ENCODE measurements at places on chromosomes 6 and 20.
A peak's percentile ranks its signal among the peaks of the same experiment; 100 is the strongest.

- no peak for DNase-seq
Measured at GRCh38 chr20:24638591-24639548, 169.4 kb downstream of the SYNDIG1 start.

- no peak for DNase-seq
Measured at GRCh38 chr20:45701873-45702272, at the start of gene WFDC13. WFDC13 (plus strand) TSS chr20:45702038; CDS start chr20:45702124, 86 bp downstream.

GRCh38 chr20:8527998-8528723 lies 396.1 kb downstream of the PLCB1 start:
- DNase-seq: no peak

- DNase-seq: no peak
Measured at GRCh38 chr6:79713701-79714322, 82.7 kb downstream of the SH3BGRL2 start.

DNA sequence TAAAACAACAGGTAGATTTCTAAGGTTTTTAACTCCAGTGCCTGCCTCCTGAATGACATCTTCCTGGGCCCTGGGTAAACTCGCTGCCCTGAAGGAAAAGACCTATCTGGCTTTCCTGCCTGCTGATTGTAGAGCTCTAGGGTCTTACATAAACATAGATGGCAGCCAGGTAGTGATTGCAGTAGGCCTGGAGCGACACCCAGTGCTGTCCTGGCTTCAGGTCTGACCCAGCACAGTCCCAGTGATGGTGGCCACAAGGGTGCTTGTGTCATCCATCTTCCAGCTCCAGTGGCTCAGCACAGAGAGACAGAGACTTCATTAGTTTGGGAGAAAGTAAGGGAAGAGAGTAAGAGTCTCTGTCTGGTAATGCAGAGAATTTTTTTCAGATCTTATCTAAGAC lies 542.9 kb upstream of the IMPG1 start:
- DNase-seq: no peak

GRCh38 chr6:3159805-3160781 lies 2.7 kb upstream of the TUBB2A start:
- peak; percentile 28 for DNase-seq

- DNase-seq: no peak
Measured at GRCh38 chr6:44543664-44544063, 156.2 kb downstream of the CDC5L start.

GRCh38 chr20:33359399-33360261 lies 41.7 kb downstream of the CDK5RAP1 start:
- no peak for DNase-seq

DNA sequence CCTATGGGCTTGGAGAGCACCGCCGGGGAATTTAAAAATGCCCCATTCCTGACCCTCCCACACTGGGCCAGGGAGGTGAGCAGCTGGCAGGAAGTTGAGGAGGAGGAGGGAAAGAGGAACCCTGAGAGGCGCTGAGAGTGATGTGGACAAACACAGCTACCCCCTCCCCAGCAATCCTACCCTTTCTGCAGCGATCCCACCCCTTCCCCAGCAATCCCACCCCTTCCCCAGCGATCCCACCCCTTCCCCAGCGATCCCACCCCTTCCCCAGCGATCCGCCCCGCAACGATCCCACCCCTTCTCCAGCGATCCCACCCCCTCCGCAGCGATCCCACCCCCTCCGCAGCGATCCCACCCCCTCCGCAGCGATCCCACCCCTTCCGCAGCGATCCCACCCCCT lies 111.6 kb downstream of the SYCP2 start:
- DNase-seq: no peak

- no peak for DNase-seq
Measured at GRCh38 chr6:168160506-168161370, 81.7 kb upstream of the FRMD1 start.

- DNase-seq: no peak
Measured at GRCh38 chr6:124823240-124824111, 138.8 kb upstream of the RNF217 start.

- DNase-seq: peak; percentile 46
Measured at GRCh38 chr20:51372176-51372803, 170.2 kb downstream of the NFATC2 start.

DNA sequence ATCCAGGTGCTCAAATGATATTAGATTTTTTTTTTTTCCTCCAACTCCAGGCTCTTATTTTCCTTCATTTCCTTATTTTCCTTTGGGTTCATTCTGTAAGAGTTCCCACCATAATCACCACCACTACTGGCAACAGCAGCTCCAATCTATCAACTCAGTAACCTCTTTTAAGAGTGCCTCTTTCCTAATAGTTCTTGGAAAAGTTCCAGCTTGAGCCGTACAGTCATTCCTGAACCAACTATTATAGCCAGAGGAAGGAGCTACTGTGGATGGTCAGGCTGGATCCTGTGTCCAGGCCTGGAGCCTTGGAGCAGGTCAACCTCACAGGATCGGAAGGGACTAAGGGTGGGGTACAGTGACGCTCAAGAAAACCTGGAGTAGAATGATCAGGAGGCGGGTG lies 4.2 kb upstream of the ANGPT4 start:
- DNase-seq: no peak

DNA sequence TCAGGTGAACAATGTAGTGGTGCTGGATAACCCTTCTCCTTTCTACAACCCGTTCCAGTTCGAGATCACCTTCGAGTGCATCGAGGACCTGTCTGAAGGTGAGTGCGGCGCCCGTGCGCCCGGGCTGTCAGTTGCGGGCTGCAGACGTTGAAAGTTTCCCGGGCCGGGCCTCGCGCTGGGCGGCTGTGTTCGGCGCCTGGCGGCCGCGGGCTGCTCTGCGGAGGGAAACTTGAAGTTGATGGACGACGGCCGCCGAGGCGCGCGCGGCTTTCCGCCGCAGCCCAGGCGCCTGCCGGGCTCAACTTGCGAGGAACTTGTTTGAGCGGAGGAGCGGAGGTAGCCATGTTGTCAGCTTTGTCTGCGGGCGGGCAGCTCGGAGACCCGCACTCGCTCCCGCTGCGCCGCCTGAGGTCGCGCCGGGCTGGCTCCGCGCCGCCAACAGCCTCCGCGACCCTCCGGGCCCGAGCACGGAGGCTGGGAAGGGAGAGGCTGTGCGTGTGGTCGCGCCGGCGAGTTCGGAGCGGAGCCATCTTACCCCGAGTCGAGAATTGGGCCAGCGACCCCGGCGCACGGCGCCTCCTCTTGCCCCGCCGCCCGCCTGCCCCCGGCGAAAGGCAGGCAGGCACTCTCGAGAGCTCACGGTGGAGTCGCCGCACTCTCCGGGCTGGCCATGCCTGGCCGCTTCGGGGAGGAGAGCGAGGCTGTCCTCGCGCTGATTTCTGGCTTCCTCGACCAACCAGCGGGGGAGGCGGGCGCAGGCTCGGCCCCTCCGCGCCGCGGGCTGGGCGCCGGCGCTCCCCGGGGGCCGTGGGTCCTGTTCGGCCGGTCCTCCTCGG lies 691 bp downstream of the ASF1A start:
- DNase-seq: peak; percentile 55

- no peak for DNase-seq
Measured at GRCh38 chr6:129203190-129203900, 320.4 kb downstream of the LAMA2 start.

DNA sequence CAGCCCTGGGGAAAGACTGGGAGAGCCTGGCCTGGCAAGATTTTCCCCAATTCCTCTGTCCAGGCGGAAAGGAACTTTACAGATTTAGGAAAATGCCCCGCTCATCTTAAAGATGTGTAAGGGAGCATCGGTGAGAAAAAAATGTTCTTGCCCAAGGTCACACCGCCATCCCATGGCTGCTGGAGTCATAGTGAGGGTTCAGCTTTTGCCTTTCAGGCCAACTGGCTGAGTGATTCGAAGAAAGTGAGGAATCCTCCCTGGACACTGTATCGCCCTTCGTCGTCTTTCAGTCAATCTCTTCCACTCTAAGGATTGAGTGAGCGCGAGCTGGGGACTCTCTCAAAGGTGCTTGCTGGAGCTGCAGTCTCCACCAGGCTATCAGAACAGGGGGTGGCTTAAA lies 1.4 kb downstream of the WFDC2 start:
- no peak for DNase-seq

DNA sequence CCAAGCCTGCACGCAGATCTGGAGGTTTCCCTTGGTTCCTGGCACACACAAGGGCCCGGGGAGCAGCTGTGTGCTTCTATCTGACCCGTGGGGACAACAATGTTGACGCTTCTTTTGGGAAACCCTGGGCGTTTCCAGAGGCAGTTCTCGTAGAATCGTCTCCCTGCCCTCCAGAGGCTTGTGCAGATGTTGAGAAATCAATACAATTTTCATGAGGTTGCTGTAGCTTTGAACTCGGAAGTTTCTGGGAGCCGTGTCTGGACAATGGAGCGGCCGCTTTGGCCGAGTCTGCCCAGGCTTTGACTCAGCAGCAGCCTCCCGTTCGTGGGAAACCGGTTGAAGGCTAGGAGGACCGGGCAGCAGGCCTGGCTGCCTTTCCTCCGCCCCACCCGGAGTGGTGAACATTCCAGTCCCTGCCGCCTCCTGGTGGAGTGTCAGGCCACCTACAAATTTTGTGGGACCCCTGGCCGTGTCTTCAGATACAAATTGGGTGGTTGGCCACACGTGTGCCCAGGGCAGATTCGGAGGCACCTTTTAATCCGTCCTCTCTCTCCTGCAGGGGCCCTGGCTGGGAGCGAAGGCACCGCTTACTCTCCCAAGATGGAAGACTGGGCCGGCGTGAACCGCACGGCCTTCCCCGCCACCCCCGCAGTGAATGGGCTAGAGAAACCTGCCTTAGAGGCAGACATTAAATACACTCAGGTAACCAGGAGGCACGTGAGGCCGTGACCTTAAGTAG lies 2.7 kb downstream of the PAX1 start:
- DNase-seq: no peak

GRCh38 chr20:46895906-46896242 lies 1.2 kb downstream of the EYA2 start:
- no peak for DNase-seq

GRCh38 chr20:50049442-50050026 lies 63.4 kb downstream of the UBE2V1 start:
- no peak for DNase-seq

DNA sequence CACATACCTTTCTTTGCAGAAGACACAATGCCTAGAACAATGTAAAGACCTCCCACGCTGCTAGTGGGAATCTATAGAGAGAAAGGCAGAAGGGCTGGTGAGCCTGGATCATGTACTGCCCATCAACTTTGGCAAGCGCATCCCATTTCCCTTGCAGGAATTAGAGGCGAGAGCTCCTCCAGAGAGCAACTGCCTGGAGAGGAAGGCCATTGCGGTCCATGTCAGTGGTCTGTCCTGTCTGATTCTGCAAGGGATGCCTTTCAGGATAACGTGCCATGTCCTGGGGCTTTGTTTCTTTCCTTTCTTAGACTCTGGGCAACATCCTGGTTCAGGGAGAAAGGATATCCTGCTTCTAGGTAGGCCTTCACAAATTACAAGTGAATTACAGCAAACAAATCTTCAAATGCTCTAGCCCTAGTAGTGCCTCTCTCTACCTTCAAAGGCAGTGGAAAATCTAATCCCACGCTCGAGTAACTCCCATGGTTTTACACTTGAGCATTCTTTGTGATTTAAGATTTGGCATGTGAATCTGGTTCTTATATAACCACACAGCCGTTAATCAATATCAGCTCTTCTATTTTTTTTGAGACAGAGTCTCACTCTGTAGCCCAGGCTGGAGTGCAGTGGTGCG lies 38.5 kb downstream of the GCNT2 start:
- DNase-seq: no peak

DNA sequence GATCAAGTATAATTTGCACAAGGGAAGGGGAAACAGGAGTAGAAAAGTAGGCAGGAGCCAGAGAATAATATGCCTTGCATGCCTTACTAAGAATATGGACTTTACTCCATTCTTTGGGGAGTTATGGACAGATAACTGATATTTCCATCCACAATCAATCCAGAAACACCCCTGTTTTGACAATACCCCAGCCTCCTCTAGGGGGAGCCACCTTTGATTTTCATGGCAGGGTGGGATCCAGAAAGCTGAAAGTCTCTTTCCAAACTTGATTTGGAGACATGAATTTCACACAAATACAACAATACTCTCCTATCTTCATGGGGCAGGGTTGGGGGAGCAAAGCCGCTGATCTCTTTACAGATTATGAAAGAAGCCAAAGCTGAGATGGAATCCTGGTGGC lies 404.1 kb downstream of the FOXA2 start:
- DNase-seq: no peak

- DNase-seq: no peak
Measured at GRCh38 chr6:119628691-119629594, 279.4 kb upstream of the MAN1A1 start.

DNA sequence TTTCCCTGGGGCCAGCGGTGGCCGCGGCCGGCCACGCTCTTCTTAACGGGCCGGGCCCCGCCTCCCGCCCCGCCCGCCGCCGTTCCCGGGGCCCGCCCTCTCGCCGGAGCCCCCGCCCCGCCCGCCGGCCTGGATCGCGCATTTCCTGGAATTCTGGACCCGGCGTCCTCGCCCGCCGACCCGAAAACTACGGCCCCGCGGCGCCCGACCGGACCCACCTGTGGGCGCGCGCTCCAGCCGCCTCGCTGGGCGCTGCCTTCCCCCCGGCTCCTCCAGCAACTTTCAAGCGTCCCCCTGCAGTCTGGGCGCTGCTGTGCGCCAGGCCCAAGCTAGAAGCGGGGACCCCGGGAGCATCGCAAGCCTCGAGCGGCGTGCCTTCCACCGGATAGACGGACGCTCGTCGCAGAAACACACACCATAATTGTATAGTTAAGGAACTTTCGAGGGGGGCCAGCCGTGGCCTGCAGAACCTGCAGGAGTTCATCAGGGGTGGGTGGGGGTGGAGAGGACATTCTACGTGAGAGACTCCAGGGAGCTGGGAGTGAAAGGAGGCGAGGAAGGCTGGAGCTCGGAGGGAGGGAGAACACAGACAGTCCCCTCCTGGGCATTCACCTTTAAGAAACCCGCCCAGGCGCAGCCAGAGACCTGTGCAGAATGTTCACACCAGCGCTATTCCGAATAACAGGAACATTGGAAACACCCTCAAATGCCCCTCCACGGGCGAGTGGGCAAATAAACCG lies at the start of gene ADA:
TSS of gene ADA (minus strand) at position 16 of the 740 bp plus-strand sequence. CDS start 92 bp downstream, outside the sequence.
- DNase-seq: peak; percentile 35

GRCh38 chr6:123526128-123526527 lies 110.6 kb downstream of the TRDN start:
- no peak for DNase-seq

DNA sequence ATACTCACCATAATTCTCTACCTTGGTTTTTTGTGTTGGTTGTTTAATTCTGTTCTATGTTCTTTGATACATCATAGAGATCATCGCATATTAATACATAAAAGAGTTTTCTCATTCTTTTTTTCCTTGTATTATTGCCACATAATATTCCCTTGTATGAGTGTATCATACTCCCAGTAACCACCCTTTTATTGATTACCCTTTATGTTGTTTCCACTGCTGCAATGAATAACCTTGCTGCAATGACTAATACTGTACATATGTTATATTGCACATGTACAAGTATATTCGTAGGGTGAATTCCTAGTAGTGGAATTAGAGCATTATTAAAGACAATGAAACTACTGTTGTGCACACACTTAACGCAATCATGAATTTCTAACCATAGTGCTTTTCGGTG lies 9.1 kb upstream of the SF3B5 start:
- no peak for DNase-seq

Data from activated T-cell treated with anti-CD3 and anti-CD28 coated beads for 48 hours (primary cell).